ENCODE measurements at places on chromosomes 1 and 21. TPM values are rescaled to one million over a fixed set of nuclear protein-coding genes. Genes with fewer than 3 reads are reported as not detected.
A peak's percentile ranks its signal among the peaks of the same experiment; 100 is the strongest.

DNA sequence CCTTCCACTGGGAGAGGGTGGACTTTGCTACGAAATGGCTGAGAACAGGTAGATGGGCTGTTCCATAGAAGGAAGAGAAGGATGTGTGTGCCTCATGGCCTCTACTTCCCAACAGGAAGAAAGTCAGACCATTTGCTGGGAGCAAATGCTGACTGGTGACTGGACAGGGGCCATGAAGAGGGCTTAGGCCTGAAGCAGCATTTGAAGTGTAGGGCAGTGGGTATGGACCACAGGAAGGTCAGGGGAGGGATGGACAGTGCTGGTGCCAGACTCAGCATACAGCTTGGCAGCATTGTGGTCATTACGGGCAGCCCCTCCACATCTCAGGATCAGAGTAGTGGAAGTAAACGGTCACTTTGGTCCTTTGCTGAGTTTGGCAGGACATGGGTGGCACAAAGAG is 275.7 kb downstream of the MATN1 start:
- no peaks in the 10 kb centered on the region for H3K36me3 ChIP-seq
- no peak for DNase-seq
- no peak overlapping the region for H3K4me3 ChIP-seq
- no peaks in the 10 kb centered on the region for H3K27me3 ChIP-seq
- no peaks in the 10 kb centered on the region for H3K4me1 ChIP-seq
- no peak overlapping the region for H3K27ac ChIP-seq

- H3K27me3 ChIP-seq = no peaks in the 10 kb centered on the region
- H3K4me3 ChIP-seq = no peak overlapping the region
- no peaks in the 10 kb centered on the region for H3K36me3 ChIP-seq
- H3K27ac ChIP-seq = no peak overlapping the region
- H3K4me1 ChIP-seq = no peaks in the 10 kb centered on the region
Observed at GRCh38 chr1:166766942-166767341, 72.3 kb upstream of the POGK start.

- H3K4me3 ChIP-seq = no peak overlapping the region
- H3K27me3 ChIP-seq = no peaks in the 10 kb centered on the region
- H3K36me3 ChIP-seq = no peaks in the 10 kb centered on the region
- no peak overlapping the region for H3K27ac ChIP-seq
- DNase-seq = no peak
Observed at GRCh38 chr1:12541274-12542137, 76.5 kb downstream of the DHRS3 start.

DNA sequence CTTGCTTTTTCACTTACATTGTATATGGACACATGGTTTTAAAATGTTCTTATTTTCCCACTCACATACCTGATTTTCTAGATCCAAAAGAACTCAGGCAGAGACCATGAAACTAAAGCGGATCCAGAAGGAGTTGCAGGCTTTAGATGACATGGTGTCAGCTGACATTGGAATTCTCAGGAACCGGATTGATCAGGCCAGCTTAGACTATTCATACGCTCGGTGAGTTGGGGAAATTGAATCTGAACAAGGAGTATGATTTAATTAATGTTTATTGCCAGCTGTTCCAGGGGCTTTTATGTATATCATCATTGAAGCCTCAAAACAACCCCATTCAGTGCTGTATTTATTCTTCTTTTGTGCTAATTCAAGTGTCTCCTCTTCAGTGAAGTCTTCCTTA is 12.7 kb downstream of the GORAB start:
- no peaks in the 10 kb centered on the region for H3K27me3 ChIP-seq
- H3K4me3 ChIP-seq = no peak overlapping the region
- H3K36me3 ChIP-seq = peaks cover 87% of the 10 kb centered on the region
- H3K4me1 ChIP-seq = no peaks in the 10 kb centered on the region
- no peak for DNase-seq

- H3K27me3 ChIP-seq = no peaks in the 10 kb centered on the region
- no peaks in the 10 kb centered on the region for H3K4me1 ChIP-seq
- H3K36me3 ChIP-seq = no peaks in the 10 kb centered on the region
- H3K4me3 ChIP-seq = no peak overlapping the region
- no peak for DNase-seq
Observed at GRCh38 chr1:36912365-36912865, 121.9 kb downstream of the GRIK3 start.

CTSK gene
- 2.4 TPM for polyA plus RNA-seq

DNA sequence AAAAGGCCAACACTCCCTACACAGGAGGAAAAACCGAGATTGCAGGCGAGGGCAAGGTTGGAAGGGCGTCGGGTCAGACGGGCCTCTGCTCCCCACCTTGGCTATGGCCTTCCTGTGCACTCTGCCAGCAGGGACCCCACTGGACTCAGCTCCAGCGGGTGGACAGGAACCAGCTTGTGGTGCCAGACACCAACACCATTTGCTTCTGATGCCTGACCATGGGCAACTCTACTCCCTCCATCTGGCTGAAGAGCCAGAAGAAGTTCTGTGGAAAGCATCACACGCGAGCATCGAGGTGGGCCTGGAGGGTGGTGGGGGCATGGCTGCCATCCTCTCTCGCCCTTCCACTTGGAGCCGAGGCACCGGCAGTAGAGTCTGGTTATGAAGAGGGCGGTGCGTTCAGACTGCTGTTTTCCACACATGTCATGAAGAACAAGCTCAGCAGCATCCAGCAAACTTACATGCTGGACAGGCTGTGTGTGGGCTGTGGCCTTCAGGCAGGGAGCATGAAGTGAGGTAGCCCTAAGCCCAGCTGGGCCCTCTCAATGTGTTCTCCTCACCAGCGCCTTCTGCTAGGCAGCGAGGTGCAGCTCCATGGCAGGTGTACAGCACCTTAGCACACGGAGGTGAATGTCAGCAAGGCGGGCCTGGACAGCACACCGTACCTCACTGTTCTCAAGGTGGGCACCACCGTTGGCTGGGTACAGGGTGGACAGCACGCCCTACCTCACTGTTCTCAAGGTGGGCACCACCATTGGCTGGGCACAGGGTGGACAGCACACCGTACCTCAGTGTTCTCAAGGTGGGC is 15.6 kb upstream of the ZNF669 start:
- no peak for DNase-seq
- H3K27me3 ChIP-seq = no peaks in the 10 kb centered on the region
- H3K27ac ChIP-seq = no peak overlapping the region
- H3K36me3 ChIP-seq = no peaks in the 10 kb centered on the region

SPRR1B gene
- polyA plus RNA-seq = not detected

DNA sequence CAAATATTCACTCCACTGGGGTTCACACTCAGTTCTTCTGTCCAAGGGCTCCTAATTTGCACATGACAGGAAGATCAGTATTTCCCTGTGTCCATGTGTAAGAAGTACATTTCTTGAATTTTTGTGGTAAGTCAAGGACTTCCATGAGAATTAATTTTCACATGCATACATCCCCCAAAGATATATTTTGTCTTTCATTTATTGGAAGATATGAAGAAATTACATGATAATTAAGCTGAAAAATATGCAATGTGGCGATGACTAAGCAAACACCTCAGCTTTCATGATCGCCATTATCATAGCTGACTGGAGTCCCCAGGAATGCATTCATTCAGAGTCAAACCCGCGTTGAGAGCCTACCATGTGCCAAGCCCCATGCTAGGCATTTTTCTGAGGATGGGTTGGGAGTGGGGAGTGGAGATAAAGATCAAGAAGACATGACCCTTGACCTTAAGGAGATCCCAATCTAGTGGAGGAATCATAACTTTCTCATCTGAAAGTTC is 104.6 kb upstream of the F3 start:
- no peaks in the 10 kb centered on the region for H3K36me3 ChIP-seq
- H3K4me1 ChIP-seq = no peaks in the 10 kb centered on the region
- H3K4me3 ChIP-seq = no peak overlapping the region
- no peak for DNase-seq

BTBD19 gene
- polyA plus RNA-seq = 5.8 TPM

AQP10 gene
- polyA plus RNA-seq = not detected

GRCh38 chr1:219088778-219089557 is 84.7 kb upstream of the LYPLAL1 start:
- H3K4me3 ChIP-seq = peak overlapping the region; percentile 49
- H3K4me1 ChIP-seq = peaks cover 67% of the 10 kb centered on the region
- peak overlapping the region; percentile 65 for H3K27ac ChIP-seq
- no peaks in the 10 kb centered on the region for H3K27me3 ChIP-seq

- no peak overlapping the region for H3K27ac ChIP-seq
- no peak for DNase-seq
- H3K4me1 ChIP-seq = no peaks in the 10 kb centered on the region
- no peaks in the 10 kb centered on the region for H3K27me3 ChIP-seq
- no peak overlapping the region for H3K4me3 ChIP-seq
Observed at GRCh38 chr1:84840346-84840745, 52.7 kb downstream of the LPAR3 start.

GRCh38 chr1:40178200-40178599 is 17.0 kb downstream of the RLF start:
- H3K4me3 ChIP-seq = no peak overlapping the region
- no peak overlapping the region for H3K27ac ChIP-seq
- no peaks in the 10 kb centered on the region for H3K27me3 ChIP-seq
- no peak for DNase-seq
- H3K4me1 ChIP-seq = no peaks in the 10 kb centered on the region

DNA sequence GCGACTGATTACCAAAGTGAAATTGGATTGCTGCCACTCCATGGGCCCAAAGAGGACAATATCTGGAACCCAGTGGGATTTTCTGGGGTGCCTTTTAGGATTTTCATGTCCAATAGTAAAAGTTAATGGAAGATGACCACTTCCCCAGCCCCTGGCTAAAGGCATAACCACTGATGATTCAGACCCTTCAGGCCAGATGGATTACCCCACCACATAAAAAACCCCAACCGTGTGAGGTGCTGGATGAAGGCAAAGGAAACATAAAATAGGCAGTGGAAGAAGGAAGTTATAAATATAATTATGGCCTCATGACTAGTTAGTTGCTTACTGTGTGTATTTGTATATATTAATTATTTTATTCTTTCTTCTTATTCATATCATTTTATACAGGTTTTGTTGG is 40.2 kb upstream of the IL10 start:
- H3K27me3 ChIP-seq = no peaks in the 10 kb centered on the region
- H3K4me3 ChIP-seq = no peak overlapping the region
- DNase-seq = no peak
- no peaks in the 10 kb centered on the region for H3K4me1 ChIP-seq
- H3K27ac ChIP-seq = no peak overlapping the region
- H3K36me3 ChIP-seq = no peaks in the 10 kb centered on the region

GRCh38 chr1:3776231-3776961 is 3.8 kb downstream of the SMIM1 start:
- no peak overlapping the region for H3K27ac ChIP-seq
- DNase-seq = no peak
- no peak overlapping the region for H3K4me3 ChIP-seq
- H3K36me3 ChIP-seq = peaks cover 28% of the 10 kb centered on the region
- H3K4me1 ChIP-seq = peaks cover 32% of the 10 kb centered on the region
- no peaks in the 10 kb centered on the region for H3K27me3 ChIP-seq

- DNase-seq = no peak
- H3K27me3 ChIP-seq = no peaks in the 10 kb centered on the region
- peaks cover 15% of the 10 kb centered on the region for H3K36me3 ChIP-seq
Observed at GRCh38 chr1:21121764-21122471, 54.8 kb downstream of the EIF4G3 start.

DNA sequence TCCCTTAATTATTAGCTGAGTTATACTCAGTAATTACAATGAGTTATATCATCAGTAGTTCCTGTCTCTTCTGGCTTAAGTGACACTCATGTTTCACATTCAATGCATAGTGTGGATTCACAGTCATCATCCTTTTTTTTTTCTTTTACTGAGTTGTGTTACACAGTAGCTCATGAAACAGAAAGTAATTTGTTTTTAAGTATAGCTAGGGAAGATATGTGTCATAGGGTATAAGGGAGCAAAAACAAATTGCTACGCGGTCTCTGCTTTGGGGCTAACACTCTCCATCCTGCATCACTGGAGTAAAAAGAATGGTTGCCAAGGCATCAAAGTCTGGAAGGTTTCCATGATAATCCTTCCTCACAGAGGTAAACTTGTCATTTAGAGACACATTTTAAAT is 971.7 kb upstream of the NCAM2 start:
- no peaks in the 10 kb centered on the region for H3K4me1 ChIP-seq
- DNase-seq = no peak
- no peak overlapping the region for H3K27ac ChIP-seq
- H3K27me3 ChIP-seq = no peaks in the 10 kb centered on the region

DNA sequence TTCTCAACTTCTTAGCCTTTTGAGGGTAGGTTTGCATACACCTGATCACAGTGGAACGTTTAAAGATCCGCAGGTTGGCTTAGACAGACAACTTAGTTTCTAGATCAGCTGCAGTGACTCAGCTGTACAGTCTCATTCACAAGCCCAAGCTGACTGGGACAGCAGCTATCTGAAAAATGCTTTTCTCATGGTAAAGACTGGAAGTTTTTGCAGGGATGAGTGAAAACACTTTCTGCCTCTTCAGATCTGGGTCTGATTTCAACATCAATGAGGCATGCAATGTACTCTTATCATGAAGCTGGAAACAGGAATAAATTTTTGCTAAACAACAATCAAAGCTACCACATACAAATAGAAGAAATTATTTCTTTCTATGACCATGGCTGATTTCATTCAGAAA is 61.1 kb upstream of the PTBP2 start:
- no peak overlapping the region for H3K27ac ChIP-seq
- H3K4me1 ChIP-seq = no peaks in the 10 kb centered on the region
- DNase-seq = no peak

DNA sequence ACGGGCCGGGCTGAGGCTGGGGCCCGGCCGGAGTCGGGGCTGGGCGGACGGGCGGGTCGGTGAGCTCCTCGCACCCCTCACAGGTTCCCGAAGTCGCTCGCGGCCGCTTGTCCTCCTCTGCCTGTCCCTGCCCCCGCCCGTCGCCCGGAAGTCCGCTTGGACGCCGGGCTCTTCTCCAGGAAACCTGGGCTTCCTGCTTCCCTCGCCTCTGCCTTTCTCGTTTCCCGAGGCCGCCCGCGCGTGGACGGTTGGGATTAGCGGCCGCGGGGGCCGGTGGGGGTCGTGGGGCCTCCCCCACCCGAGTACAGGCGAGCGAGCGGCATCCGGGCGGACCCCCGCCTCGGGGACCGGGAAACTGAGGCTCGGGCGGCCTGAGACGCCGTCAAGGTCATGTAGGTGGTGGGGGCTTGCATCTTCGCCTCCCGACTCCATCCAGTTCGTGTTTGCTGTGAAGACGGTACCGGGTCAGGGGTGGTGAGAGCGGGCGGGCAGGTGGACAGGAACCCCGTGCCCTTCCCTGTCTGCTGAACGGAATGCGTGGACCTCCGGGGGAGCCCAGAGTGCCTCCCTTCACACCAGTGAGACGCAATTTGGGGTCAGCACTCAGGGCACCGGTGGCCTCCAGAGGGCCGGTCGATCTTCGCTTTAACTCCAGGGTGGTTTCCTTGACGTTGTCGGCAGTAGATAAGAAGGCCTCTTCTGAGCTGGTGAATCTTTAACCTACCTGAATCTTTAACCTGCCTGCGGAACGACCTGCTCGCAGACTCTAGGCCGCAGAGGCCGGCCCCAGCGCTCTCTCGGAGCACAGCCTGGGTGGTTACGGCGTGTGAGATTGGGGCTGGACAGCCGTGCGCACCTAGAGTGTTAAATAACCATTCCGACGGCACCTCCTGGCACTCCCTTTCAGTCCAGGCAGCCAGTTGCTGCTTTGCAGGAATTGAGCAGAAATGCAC is 686 bp downstream of the ARF1 start:
- H3K4me1 ChIP-seq = peaks cover 56% of the 10 kb centered on the region
- peak overlapping the region; percentile 90 for H3K4me3 ChIP-seq
- H3K36me3 ChIP-seq = no peaks in the 10 kb centered on the region
- H3K27ac ChIP-seq = peak overlapping the region; percentile 94

Measured in CD14-positive monocyte (primary cell).